ENCODE measurements at places on chromosomes 3 and 15. TPM values are rescaled to one million over a fixed set of nuclear protein-coding genes. Genes with fewer than 3 reads are reported as not detected.

Gene SLCO3A1
- total RNA-seq, result 5.1 TPM

Gene FAM81A
- total RNA-seq, result 6.6 TPM

Gene DGKG
- total RNA-seq, result 4.8 TPM

Gene MRAS
- total RNA-seq, result 13.5 TPM

Gene PLA2G4E
- total RNA-seq, result not detected

Gene SRP14
- 168 TPM for total RNA-seq

GRCh38 chr3:3335903-3336302, 156.4 kb upstream of the CRBN start:
- H3K4me1 ChIP-seq, result no peaks in the 10 kb centered on the region
- H3K27ac ChIP-seq, result no peak overlapping the region
- no peaks in the 10 kb centered on the region for H3K27me3 ChIP-seq

- DNase-seq, result no peak
- H3K27me3 ChIP-seq, result no peaks in the 10 kb centered on the region
- H3K4me1 ChIP-seq, result peaks cover 47% of the 10 kb centered on the region
- H3K27ac ChIP-seq, result no peak overlapping the region
- no peak overlapping the region for H3K4me3 ChIP-seq
- H3K36me3 ChIP-seq, result no peaks in the 10 kb centered on the region
These were observed 72.8 kb downstream of the VGLL4 start for GRCh38 chr3:11570789-11571495.

- H3K4me3 ChIP-seq, result no peak overlapping the region
- no peak overlapping the region for H3K27ac ChIP-seq
- no peaks in the 10 kb centered on the region for H3K4me1 ChIP-seq
- no peaks in the 10 kb centered on the region for H3K36me3 ChIP-seq
- DNase-seq, result no peak
- H3K27me3 ChIP-seq, result no peaks in the 10 kb centered on the region
These were observed 7.7 kb downstream of the FSTL1 start for GRCh38 chr3:120442975-120443517.

DNA sequence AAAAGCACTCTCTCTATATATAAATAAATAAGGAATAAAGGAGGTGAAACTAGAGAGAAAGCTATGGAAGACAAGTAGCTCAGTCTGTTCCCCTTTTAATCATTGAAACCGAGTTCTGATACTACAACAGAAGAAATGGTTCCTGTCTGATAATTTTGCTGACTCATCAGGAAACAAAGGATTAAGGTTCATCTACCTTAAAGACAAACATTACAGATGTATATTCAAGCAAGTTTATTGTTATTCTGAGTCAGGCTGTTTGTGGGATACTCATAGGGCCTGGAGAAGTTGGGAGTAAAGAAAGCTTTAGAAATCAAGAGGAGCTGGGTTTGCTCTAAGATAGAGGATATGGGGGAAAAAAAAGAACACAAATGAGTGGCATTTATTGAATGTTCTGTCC, 566.0 kb downstream of the ROBO2 start:
- no peak for DNase-seq
- no peaks in the 10 kb centered on the region for H3K27me3 ChIP-seq
- H3K36me3 ChIP-seq, result no peaks in the 10 kb centered on the region
- no peak overlapping the region for H3K27ac ChIP-seq

- H3K4me3 ChIP-seq, result no peak overlapping the region
- no peaks in the 10 kb centered on the region for H3K4me1 ChIP-seq
- H3K36me3 ChIP-seq, result no peaks in the 10 kb centered on the region
- no peak overlapping the region for H3K27ac ChIP-seq
- no peak for DNase-seq
These were observed 22.9 kb downstream of the MITF start for GRCh38 chr3:69761896-69762767.

DNA sequence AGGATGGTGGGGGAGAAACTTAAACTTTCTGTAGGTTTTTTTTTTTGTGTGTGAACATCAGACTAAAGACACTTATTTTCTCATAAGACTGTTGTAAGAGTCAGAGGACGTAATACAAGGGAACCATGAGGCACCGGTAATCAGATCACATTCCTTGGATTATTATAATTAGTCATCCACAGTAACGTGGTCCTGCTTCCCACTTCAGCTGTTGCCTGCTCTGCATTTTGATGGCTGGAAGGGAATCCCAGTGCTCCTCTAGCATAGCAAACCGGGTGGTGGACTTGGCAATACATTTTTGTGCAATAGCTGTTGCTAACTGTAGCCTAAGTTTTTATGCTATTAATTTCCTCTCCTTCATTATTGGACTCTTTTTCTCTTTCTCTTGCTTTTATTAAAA, 294.8 kb downstream of the NR2F2 start:
- H3K4me3 ChIP-seq, result no peak overlapping the region
- DNase-seq, result no peak

DNA sequence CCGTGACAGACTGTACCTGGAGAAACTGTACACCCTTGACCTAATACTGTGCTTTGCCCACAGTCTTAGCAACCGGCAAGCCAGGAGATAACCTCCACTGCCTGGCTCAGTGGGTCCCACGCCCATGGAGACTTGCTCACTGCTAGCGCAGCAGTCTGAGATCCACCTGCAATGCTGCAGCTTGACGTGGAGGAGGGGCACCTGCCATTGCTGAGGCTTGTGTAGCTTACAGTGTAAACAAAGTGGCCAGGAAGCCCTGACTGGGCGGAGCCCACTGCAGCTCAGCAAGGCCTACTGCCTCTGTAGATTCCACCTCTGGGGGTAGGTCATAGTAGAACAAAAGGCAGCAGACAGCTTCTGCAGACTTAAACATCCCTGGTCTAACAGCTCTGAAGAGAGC, 189.3 kb downstream of the EDEM1 start:
- H3K36me3 ChIP-seq, result no peaks in the 10 kb centered on the region
- DNase-seq, result no peak
- H3K27ac ChIP-seq, result no peak overlapping the region
- no peaks in the 10 kb centered on the region for H3K4me1 ChIP-seq

GRCh38 chr3:176354843-176355242, 842.4 kb downstream of the TBL1XR1 start:
- H3K4me3 ChIP-seq, result no peak overlapping the region
- H3K36me3 ChIP-seq, result no peaks in the 10 kb centered on the region
- H3K4me1 ChIP-seq, result peaks cover 5% of the 10 kb centered on the region
- H3K27me3 ChIP-seq, result no peaks in the 10 kb centered on the region
- DNase-seq, result no peak
- H3K27ac ChIP-seq, result no peak overlapping the region

DNA sequence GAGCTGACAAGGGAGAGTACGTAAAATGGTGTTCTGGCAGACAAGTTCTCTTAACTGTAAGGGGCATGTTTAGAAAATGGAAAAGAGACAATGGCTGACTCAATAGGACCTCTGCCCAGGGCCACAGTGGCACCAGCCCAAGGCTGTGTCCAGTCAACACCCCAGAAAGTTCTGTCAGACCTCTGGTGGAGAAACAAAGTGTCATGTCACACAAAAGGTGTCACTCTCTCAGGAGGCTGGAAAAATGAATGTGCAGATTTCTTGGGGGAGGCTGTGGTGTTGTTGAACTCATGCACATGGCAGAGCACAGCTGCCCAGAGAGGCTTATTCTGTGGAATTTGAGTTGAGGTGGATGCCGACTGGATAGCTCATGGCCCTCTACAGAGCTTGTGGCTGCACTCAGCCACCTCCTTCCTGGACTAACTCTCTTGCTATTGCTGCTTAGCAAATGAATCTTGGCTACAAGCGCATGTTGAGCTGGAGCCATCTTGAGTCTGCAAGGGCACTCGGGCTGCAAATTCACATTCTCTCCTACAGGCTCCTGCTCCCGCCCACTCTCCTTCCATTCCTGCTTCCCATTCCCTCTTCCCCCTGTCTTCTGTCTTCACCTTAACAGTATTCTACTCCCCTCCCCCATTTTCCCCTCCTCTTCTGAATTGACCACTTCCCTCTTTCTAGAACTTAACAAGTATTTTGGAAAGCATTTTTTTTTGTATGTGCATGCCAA, 55.8 kb upstream of the SLC7A14 start:
- H3K4me3 ChIP-seq, result no peak overlapping the region
- DNase-seq, result no peak
- no peaks in the 10 kb centered on the region for H3K36me3 ChIP-seq
- no peaks in the 10 kb centered on the region for H3K27me3 ChIP-seq

- H3K27ac ChIP-seq, result no peak overlapping the region
- H3K4me1 ChIP-seq, result no peaks in the 10 kb centered on the region
- no peaks in the 10 kb centered on the region for H3K36me3 ChIP-seq
These were observed 282.5 kb downstream of the RPLP1 start for GRCh38 chr15:69735121-69735520.

GRCh38 chr3:159038405-159038804, 236.6 kb downstream of the MFSD1 start:
- DNase-seq, result no peak
- no peaks in the 10 kb centered on the region for H3K4me1 ChIP-seq
- H3K27ac ChIP-seq, result no peak overlapping the region
- no peaks in the 10 kb centered on the region for H3K36me3 ChIP-seq

- no peaks in the 10 kb centered on the region for H3K4me1 ChIP-seq
- no peaks in the 10 kb centered on the region for H3K27me3 ChIP-seq
- no peaks in the 10 kb centered on the region for H3K36me3 ChIP-seq
- H3K27ac ChIP-seq, result no peak overlapping the region
- no peak for DNase-seq
These were observed 114.7 kb downstream of the THRB start for GRCh38 chr3:24379936-24380335.

DNA sequence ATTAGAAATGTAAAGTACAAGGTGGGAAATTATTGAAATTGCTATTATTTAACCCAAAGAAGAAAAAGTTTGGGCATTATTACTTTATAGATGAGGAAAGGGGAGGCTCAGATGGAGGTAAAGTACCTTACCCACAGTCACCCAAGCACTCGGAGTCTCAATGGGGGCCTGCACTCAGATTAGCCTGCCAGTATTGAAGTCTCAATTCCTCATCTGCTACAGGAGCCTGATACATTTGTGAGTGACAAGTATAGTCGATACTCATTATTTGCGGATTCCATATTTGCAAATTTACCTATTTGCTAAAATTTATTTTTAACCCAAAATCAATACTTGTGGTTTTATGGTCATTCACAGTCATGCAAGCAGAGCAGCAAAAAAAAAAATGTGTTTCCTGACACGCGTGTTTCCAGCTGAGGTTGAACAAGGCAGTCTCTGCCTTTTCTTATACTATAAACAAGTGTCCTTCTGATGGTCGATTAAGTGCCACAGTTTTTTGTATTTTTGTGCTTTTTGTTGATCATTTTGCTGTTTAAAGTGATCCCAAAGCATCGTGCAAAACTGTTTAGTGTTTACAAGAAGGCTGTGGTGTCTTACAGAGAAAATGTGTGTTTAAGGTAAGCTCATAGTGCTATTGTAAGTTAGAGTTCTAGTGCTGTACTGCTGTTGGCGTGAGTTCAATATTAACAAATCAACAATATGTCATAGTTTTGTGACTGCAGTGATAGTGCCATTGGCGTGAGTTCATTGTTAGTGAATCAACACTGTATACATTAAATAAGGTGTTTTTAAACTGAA, 48.0 kb downstream of the ARHGEF26 start:
- H3K36me3 ChIP-seq, result no peaks in the 10 kb centered on the region
- no peaks in the 10 kb centered on the region for H3K4me1 ChIP-seq
- no peak for DNase-seq
- H3K27ac ChIP-seq, result no peak overlapping the region
- no peak overlapping the region for H3K4me3 ChIP-seq

- H3K27ac ChIP-seq, result no peak overlapping the region
- no peaks in the 10 kb centered on the region for H3K36me3 ChIP-seq
- no peak overlapping the region for H3K4me3 ChIP-seq
- H3K27me3 ChIP-seq, result no peaks in the 10 kb centered on the region
- no peaks in the 10 kb centered on the region for H3K4me1 ChIP-seq
These were observed 38.4 kb upstream of the PPP2R3A start for GRCh38 chr3:135927155-135927554.

DNA sequence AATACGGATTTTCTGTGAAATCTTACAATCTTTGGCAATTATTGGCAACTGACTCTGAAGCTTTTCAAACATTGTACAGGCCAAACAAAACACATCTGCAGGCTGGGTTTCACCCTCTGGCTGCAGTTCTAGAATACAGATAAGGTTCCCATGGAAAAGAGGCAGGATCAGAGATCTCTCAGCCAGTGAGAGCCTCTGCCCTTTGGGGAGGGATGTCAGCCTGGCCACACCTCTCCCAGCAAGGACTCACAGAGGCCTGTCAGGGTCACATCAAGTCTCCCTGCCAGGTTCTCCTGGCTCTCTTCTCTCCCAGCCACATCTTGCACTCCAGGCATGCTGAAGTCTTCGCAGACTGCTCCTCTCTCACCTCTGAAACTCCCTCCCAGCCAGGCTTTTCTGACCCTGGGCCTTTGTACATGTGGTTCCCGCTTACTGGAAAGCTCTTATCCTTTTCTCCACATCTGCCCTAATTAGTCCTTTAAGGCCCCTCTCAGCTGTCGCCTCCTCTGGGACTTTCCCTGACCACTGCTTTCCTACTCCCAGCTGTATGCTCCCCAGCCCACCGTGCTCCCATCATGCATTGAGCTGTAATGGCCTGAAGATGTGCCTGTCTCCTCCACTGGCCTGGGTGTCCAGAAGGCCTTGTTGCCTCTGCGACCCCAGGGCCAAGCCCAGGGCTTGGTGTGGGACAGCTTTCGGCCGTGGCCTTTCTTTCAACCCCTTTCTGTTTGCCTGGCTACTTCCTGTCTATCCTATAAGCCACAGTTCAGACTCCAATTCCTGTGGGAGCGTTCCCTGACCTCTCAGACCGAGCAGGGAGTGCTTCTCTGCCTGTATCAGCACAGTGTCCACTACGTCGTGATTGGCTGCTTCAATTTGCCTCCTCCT, 4.3 kb downstream of the RBP1 start:
- H3K27me3 ChIP-seq, result no peaks in the 10 kb centered on the region
- no peaks in the 10 kb centered on the region for H3K36me3 ChIP-seq
- no peak overlapping the region for H3K4me3 ChIP-seq

DNA sequence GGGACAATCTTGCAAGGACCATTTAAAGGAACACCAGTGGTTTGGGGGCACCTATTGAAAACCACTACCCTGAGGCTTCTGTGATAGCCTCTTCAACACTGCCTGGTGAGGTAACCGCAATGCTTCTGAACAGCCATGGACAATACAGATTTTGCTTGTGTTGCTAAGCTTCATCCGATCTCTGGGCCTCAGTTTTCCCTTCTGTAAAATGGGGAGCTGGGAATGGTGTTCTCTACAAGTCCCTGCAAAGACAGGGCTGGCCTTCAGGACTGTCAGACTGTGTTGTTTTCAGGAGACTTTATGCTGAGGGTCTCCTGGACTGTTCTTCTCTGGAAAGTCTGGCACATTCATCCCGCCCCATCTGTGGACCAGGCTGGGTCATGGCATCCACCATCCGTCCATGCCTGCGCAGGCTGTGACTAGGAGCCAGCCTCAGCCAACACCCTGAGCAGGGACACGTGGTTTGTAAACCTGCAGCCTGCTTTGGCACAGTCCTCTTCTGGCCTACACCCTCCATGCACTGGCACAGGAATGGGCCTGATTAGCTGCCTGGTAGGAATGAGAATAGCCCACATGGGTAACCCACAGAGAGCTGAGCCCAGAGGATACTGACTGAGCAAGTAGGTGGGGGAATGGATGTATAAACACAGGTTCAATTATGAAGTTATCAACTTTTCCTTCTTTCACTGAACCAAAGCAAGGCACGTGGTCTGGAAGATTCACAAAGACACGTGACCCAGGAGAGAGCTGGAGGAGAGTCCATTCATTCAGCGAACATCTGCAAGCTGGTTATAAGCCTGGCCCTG, 55.3 kb downstream of the ROPN1B start:
- H3K27me3 ChIP-seq, result no peaks in the 10 kb centered on the region
- no peak for DNase-seq
- H3K4me3 ChIP-seq, result no peak overlapping the region
- H3K36me3 ChIP-seq, result no peaks in the 10 kb centered on the region
- H3K4me1 ChIP-seq, result no peaks in the 10 kb centered on the region
- no peak overlapping the region for H3K27ac ChIP-seq
